ENCODE measurements at places on chromosomes 1 and 21.
A peak's percentile ranks its signal among the peaks of the same experiment; 100 is the strongest.

GRCh38 chr1:159869173-159869572, 6.7 kb upstream of the VSIG8 start:
- no peak for DNase-seq

DNA sequence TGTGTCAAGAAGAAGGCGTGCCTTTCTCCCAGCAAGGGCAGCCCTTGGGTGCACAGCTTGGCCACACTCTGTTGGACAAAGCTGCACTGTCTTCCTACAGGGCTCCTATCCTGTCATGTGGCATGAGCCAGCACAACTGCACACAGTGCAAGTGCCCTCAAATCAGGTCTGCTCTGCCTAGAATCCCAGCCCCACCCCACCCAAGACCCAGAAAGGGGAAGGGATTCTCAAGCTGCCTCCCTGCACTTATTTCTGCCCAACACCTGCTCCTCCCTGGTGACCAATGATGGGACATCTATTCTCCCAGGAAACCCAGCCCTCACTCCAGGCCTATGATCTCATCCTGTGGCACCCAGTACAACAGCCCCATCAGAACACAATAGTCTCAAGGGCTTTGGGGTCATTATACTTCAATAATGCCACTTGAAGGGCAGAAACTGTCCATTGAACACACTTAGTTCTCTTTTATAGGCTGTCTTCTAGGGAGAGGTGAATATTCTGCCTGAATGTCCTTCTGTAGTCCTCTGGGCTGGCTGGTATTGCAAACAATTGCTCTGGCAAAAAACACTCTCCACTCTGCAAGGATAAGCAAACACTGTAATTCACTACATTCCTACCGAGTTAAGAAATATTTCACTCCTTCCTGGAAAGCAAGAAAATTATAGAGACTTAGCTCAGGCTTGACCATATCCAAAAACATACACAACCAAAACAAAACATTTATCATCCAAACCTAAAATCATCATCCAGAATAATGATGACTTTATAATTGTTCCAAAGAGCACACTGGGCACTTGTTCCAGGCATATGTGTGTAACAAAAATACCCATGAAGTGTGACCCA, 43.1 kb upstream of the IGSF3 start:
- no peak for DNase-seq

- DNase-seq = no peak
These were observed 794 bp upstream of the TOR3A start for GRCh38 chr1:179080866-179081686.

- DNase-seq = no peak
These were observed 21.4 kb downstream of the LRRC42 start for GRCh38 chr1:53967409-53968124.

GRCh38 chr21:16279731-16280581, 550.2 kb downstream of the USP25 start:
- peak; percentile 45 for DNase-seq

DNA sequence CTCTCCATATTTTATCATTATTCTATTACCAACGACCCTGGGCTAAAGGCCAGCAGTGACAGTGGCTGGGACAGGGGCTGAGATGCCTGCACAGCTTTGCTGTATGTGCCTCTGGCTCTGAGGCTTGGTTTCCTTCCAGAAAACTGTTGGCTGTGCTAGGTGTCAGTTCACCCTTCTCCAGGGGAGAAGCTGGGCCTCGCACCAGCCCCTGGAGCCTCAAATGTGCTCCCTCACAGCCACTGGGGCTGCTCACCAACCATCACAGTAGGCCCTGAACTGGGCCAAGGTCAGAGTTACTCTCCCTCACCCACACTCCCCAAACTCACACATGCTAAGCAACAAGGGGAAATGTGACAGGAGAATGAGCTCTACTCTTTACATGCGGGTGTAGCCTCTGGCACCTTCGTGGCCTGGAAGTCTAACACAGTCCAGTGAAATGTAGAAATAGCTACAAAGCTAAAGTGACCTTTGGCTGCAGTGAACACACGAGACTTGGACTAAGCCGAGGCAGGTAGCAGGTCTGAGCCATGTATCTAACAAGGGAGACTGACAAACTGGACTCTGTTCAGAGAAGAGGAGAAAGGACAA, 4.7 kb upstream of the CD160 start:
- no peak for DNase-seq

GRCh38 chr1:64965366-64966157, 787 bp downstream of the JAK1 start:
- DNase-seq = peak; percentile 67

DNA sequence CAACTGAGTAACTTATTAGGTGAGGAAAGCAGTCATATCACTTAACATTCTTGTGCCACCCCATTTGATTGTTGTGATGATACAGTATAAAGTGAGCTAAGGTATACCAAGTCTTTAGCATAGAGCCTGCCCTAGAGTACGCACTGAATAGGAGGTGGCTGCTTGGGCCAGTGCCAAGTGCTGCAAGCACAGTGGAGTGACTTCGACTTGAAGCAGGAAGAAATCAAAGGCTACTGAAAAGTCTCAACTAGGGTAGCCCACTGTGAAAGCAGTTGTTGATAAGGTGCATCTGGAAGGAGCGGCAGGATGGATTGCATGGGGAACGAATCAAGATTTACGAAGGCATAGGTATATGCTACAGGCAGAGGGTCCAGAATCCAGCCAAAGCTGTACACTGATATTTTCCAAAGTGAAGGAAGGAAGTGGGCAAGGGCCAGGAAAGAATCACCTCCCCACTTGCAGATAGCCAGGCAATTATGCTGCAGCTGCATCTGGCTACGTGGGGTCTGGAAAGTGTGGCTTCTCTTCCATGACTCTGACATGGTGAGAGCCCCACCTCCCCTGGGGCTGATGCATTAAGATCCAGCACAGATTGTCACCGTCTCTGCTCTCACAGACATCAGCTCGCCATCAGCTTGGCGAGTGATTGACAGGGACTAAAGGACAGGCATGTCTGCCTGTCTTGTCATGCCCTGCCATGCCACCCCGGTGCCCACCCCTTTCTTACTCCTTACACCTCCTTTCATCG, 287.0 kb upstream of the PLXNA2 start:
- DNase-seq = no peak

- DNase-seq = no peak
These were observed 641.7 kb downstream of the AJAP1 start for GRCh38 chr1:5296095-5296494.

DNA sequence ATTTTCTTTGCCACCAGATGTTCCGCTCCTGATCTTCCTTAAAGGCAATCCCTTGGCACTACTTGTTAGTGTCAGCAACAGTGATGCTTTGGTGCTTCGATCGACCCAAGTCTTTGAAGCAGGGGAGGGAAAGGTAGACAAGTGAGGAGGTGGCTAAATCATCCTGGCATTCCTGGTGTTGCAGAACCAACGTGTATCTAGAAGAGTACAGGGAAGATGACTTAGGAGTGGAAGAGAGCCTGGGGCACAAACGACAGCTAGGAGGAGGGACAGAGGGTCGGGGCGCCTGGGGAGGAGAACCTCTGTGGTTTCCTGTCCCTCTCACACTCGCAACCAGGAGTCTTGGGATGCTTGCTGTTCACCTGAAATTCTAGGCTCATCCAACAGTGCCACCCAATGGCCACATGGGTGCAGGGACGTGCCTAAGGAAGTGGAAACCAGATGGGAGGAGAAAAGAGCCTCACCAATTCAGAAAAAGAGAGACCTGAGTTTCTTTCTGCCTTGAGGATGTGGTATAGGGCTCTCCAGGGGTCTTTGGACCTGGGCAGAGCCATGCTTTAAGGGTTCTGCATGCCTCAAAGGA, 9.5 kb upstream of the KCNA2 start:
- DNase-seq = peak; percentile 79

DNA sequence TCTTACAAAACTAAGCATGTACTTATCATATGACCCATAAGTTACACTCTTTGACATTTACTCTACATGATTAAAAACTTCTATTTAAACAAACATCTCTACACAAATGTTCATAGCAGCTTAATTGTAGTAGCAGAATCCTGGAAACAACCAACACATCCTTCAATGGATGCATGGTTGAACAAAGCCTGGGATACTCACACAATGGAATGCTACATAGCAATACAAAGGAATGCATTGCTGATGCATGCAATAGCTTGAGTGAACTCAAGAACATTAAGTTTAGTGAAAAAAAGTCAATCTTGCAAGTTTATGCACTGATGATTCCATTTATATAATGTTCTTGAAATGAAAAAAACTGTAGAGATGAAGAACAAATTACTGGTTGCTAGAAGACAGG, 686.9 kb downstream of the LRRIQ3 start:
- no peak for DNase-seq

- DNase-seq = no peak
These were observed 13.6 kb downstream of the DENND1B start for GRCh38 chr1:197761654-197762053.

DNA sequence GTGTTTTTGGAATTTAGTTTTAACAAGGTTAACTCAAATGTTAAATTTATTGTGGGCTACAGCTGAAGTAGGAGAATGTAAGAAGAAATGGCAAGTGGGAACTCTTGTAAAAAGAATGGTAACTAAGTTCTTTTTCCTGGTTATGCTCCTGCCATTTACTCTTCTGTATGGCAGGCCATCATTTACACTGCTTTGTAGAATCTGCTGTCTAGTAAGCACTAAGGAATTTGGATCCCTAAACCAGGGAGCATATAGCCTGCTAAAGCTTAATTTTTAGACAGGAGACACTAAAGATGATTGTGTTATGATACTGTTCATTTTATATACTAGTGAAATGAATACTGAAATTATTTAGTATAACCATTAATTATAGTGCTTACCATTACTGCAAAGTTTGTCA, 85.3 kb downstream of the CAMTA1 start:
- no peak for DNase-seq

DNA sequence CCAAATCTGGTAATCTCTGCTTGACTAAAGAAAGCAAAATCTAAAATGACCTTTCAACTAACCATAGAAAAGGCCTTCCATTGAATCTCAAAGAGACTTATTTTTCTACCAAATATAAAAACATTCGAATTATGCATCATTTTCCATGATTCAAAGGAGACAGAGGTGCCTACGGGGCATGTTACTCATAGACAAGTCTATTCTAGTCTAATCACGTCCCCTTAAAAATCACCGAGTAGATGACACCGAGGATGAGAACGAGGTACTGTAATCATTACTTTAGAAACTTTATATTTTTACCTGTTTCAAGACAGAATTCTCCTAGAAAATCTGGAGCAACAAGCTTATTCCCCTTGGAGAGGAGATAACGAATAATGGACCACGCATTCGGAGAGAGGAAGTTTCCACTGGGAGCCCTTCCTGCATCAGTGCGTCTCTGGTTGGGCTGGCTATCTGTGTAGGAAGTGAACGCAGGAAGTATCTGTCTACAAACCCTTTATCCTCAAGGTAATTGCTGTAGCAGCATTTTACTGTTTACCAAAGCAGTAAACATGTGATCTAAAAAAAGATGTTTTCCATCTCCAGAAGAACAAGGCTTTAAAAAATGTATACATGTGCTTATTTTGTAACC, 9.5 kb downstream of the ERG start:
- DNase-seq = no peak

DNA sequence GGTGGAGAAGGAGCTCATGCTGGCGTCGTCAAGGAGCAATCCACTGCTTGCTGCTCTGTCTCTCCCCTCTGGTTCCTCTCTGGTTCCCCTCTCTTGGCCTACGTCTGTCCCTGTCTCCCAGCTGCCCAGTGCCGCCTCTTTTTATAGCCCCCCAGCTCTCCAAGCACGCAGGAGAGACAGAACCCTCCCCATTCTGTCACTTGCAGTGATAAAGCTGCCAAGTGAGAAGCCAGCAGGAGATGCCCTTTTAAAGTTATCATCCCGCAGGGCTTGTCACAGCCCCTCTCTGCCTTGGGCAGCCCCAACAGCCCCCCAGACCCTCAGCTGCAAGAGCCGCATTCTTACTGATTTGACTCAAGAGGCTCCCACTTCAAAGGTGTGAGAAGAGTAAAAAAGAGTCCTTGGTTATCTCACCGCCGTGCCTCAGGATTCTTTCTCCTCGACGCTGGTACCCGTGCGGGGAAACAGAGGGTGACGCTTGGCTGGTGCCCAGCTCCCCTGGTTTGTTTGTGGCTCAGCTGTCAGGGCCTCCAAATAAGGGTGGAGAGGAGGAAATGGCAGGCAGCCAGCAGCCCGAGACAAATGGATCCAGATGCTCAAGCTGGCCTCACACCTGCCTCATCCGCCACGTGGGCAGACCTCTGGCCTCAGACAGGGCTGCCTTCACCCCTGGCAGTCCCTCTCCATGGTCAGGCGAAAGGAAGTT, at the start of gene NPPA:
NPPA (minus strand) TSS at position 117 of the 706 bp plus-strand sequence; CDS start at position 18, 99 bp downstream.
- DNase-seq = no peak

DNA sequence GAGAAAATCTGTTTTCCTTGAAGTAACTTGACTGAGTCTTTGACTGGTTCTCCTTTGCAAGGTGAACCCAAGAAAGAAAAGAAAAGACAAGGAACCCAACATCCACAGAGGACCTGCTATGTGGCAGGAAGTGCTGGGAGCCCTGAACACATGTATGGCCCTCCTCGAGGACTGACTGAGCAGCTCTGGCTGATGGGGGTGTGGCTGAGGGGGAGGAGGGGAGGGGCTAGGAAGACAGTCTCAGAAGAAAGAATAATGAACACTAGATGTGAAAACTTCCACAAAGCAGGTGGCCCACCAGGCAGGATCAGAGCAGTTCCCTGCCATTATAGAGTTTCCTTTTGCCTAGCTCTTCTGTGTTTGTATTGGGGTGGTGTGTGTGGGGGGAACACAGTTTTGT, 26.1 kb downstream of the NENF start:
- no peak for DNase-seq

GRCh38 chr1:47214549-47214948, 17.5 kb downstream of the TAL1 start:
- no peak for DNase-seq

DNA sequence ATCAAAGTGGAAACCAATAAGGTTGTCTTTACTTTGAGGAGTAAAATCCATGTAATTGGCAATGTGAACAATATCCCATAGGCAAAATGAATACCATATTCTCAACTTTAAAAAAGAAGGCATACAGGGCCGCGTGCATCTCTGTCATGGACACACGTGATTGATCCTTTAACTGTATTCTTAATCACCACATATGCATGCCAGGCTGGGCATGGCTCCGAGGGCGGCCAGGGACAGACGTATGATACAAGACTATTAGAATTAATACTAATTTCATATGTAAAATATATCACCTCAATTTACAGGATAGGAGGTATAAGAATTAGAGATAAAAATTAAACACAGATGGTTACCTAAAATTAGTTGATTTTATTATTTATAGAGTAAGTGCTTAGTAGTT, 11.2 kb downstream of the RGS21 start:
- no peak for DNase-seq

DNA sequence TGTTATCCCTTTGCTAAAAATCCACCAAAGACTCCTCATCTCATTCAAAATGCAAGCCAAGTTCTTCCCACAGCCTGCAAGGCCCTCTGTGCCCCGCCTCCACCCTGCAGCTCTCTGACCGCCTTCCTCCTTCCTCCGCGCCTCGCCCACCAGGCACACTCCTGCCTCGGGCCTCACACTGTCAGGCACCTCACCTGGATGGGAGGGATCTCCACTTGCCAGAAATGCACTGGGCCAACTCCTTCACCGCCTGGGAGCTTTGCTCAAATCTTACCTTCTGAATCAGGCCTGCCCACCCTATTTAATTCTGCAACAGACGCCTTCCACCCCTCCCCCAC, 26.2 kb downstream of the PGBD5 start:
- no peak for DNase-seq

- DNase-seq = no peak
These were observed 1.4 kb downstream of the TRAPPC10 start for GRCh38 chr21:44013380-44014088.

GRCh38 chr1:40820911-40821693, 37.5 kb downstream of the KCNQ4 start:
- no peak for DNase-seq
